ENCODE measurements at places on chromosomes 3 and 15.

- no peak for DNase-seq
These were observed 55.2 kb downstream of the OSTN start for GRCh38 chr3:191254098-191254873.

- no peak for DNase-seq
These were observed 27.0 kb downstream of the ALDH1A2 start for GRCh38 chr15:58038426-58039078.

DNA sequence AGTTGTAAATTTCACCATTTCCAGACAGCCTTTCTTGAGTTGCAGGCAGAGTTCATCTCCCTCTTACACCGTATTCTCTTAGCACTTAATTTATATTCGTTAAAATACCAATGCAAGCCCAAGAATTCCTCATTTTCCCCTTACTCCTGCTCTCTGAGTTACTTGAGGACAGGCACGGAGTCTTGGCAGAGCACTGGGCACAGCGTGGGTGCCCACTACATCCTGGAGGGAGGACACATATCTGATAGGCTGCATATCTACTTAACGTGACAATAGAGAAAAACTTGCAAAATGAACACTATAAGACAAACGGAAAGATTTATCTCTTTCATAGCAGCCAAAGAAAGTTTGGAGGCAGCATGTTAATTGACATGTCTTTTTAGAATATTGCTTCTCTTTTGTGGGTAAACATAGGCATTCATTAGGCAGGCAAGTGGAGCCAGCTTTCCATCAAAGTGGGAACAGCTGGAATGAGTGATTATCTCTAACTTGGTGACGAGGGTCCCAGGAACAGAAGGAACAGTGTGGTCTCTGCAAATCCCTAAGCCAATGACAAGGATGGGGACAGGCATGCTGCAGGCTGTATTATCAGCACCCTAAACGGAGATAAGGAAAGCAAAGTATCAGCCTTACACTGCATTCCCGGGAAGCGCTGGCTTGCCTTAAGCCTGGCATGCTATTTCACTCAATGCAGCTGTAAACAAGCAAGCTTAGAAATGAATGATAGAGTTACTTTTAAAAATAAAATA lies 116.5 kb downstream of the RTP4 start:
- no peak for DNase-seq

DNA sequence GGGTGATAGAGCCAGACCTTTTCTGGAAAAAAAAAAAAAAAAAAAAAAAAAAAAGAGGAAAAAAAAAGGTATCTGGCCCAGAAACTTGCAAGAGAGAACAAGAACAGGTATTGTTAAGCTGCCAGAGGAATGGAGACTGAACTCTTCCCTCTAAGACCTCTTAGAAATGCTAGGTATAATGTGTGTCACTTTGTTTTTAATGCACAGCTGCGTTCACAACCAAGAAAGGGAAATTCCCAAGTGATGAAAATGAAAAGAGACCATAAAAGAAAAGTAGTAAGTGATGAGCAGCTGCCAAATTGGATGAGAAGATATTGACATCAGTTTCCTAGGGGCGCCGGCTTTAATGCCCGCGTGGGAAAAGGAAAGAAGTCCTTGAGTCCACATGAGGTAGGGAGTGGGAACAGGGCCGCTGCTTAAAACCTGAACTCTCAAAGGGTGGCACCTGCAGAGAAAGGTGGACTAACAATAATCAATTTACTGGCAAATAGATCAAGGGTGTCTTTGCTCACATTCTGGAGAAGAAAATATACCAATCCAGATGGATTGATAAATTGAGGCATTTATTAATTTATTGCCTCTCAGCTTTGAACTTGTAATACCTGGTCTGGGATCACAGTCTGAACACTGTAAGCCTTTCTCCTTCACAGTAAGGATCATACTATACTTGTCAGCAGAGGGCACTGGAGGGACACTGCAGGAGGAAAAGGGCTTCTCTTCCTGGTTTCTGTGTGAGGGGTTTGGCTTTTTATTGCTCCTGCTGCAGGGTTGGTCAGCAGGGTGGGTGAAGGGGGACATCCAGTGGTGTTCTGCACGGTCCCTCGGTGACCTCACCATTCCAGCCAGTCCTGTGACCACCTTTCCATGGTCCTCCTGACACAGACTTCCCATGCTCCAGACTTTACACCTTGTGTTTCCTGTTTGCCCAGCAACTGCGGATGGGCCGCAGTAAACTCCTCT lies 131.6 kb downstream of the AQP9 start:
- DNase-seq = no peak

DNA sequence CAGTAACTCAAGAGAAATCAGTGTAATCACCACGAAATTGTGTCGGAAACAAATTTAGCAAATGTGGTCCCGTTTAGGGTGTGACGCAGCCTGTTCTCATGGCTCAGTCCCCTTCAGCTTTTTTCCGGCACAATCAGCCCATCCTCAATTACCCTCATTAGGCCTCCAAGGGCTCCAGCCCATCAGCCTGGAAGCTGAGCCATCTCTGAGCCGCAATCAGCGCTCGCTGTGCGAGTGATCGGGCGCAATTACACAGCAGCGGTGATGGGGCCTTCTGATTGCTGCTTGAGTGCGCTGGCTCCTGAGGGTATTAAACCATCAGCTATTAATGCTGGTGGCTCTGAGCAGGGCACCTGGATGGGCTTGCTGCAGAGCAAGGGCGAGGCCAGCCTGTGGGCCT lies 55.6 kb downstream of the PLXNA1 start:
- DNase-seq = no peak

- no peak for DNase-seq
These were observed 20.0 kb downstream of the PCCB start for GRCh38 chr3:136270179-136270578.

GRCh38 chr3:9399746-9400145 lies 2.3 kb downstream of the SETD5 start:
- no peak for DNase-seq

DNA sequence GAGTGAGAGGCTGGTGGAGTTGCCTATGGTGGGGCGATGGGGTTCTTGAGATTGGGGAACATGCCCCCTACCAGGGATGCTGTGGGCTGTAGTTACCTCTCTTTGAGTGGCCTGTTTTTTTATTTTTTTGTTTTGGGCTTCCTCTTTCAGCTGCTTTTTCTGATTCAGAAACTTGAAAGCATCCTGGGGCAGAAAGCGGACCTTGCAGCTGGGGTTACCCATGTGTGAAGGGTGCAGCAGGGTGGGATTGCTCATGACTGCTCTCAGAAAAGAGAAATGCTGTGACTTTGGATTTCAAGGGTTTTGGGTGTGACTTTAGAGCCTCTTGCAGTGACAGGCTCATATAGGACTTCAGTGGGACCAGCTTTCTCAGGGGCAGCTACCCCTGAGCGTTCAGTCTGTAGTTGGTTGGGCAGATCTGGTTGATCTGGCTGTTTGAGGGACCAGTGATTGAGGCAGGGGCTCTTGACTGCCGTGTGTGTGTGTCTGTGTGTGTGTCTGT lies 1.8 kb downstream of the LIMD1 start:
- DNase-seq = no peak

DNA sequence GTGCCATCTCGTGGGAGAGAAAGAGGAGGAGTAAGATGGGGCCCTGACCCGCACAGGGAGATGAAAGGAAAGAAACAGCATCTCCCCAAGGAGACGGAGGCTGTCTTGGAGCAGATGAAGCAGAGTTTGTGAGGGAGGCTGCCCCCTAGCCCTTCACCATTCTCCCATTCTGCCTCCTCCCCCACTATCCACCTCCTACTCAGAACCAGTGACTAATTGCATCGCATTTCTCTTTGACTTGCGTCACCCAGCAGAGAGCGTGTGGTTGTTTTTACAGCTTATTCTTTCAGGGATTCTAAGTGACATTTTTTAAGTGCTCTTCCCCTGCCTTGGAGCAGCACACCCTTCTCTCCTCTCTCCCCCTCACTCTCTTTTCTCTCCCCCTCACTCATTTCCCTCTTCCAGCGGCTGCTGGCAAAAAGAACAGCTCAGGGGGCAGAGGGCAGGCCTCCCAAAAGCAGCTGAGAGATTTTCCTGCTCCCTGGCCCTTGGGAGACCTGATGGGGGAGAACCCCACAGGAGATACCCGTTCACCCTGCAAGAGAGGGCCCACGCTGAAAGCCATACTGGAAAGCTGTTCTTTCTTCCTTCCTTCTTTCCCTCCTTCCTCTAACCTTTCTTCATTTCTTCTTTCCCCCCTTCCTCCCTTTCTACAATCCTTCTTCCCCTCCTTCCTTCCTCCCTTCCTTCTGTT lies 91.8 kb downstream of the MRPL46 start:
- no peak for DNase-seq
